ENCODE measurements at places on chromosomes 5 and 9.

DNA sequence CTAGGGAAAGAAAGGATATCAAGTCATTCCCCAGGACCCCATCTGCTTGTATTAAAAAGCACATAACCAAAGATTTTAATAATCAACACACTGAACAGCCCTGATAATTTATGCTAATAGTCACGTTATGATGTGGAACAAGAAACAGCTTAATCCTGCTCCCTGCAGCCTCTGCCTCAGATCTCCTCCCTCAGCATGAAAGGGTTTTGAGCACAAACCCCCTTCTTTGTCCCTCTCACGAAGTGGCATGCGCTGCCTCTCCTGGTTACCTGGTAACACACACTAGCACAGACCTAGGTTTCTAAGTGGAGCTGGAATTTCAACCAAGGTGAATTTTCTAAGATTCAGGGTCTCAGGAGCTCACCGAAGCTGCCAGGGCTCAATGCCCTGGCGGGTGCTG is 5.1 kb downstream of the IGFBPL1 start:
- DNase-seq: no peak

DNA sequence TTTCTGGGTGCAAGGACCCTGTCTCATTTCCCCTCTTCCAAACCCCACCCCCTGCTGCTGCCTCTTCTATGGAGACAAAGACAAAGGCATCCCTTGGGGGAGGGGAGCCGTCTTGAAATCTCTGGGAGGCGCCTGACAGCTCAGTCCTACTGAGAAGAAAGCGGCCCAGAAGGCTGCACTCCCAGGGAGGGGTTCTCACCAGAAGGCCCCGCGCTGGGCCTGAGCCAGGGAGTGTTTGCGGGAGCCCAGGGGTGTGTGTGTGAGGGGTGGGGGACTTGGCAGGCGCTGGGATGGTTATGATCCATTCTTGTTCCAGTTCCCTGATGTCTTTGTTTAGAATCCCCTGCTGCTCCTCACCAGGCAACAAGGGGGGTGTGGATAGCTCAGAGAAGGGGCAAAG is 45.7 kb upstream of the ALDH1B1 start:
- no peak for DNase-seq

DNA sequence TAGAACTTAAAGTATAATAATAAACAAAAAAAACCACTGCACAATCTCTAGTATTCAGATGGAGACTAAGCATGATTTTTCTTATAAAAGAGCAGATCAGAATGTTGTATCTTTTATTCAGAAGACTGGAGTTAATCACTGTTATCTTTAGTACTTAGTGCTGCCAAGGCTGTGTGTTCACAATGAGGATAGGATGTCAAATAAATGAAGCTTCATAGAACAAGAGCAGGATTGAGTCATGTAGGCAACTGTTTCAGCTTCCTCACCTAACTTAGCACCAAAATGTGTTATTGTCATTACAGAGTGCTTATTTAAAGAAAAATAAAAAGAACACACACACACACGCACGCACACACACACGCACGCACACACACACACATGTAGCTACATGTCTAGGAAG is 58.1 kb upstream of the CDKN2B start:
- no peak for DNase-seq

GRCh38 chr5:84290161-84290560 is 94.5 kb downstream of the EDIL3 start:
- DNase-seq: no peak

- DNase-seq: no peak
Observed at GRCh38 chr9:69175486-69175885, 1.4 kb downstream of the TJP2 start.

GRCh38 chr9:35516479-35516878 is 26.6 kb downstream of the RUSC2 start:
- peak; percentile 82 for DNase-seq

- DNase-seq: peak; percentile 52
Observed at GRCh38 chr5:150587856-150588595, 52.4 kb upstream of the SYNPO start.

GRCh38 chr9:130885484-130886375 is 10.9 kb downstream of the QRFP start:
- DNase-seq: peak; percentile 67

GRCh38 chr5:27773636-27774035 is 735.2 kb upstream of the CDH9 start:
- no peak for DNase-seq

GRCh38 chr9:76905791-76906646 is at the start of gene PRUNE2:
TSS of gene PRUNE2 (minus strand) at chr9:76906114. CDS start at chr9:76905963, 151 bp downstream.
- peak; percentile 66 for DNase-seq

GRCh38 chr9:20316372-20316771 is 305.9 kb downstream of the MLLT3 start:
- DNase-seq: no peak

DNA sequence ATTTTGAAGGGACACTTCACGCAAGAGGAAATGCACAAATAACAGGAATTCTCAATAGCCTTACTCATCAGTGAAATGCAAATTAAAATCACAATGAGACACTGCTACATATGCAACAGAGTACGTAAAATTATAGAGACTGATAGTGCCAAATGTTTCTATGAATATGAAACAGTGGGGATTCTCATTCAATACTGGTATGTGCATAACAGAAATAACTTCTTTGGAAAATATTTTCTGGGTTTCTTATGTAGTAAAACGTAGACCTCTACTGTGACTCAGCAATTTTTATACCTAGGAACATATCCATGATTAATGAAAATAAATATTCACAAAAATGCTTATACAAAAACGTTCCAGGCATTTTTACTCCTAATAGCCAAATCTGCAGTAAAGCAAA is 1625.2 kb downstream of the MAT2B start:
- no peak for DNase-seq

Measured in RWPE1 (cell line).